ENCODE measurements at places on chromosomes 1 and 21.

- DNase-seq = no peak
Observed at GRCh38 chr1:9443913-9444445, 95.3 kb upstream of the SLC25A33 start.

- no peak for DNase-seq
Observed at GRCh38 chr1:201536558-201536957, 2.4 kb upstream of the NAV1 start.

- no peak for DNase-seq
Observed at GRCh38 chr1:41328001-41328615, 33.1 kb upstream of the FOXO6 start.

DNA sequence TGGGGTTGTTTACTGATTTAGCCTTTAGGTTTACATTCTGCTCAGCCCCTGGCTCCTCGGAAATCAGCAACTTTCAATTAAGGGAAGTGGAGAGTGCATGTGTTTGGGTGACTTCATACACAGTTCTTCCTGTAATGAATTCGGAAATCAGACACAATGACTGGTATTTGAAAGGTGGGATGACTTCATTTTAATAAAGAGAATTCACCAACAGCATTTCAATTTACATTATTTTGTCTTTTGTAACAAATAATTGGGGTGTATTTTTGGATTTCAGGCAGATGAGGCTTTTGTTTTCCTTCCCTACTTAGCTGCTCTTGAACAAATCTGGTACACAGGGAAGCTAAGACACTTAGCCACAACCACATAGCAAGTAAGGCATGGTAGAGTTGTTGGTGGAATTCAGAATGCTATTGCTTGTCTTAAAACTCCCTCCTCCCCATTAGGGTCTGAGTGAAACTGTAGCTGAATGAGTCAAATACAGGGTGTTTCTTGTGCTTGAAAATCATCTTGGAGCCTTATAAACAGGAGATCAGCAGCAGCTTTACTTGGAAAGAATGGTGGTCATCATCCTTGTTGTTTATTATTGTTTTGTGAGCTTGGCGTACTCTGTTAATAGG, 917 bp downstream of the STX12 start:
- DNase-seq = no peak

DNA sequence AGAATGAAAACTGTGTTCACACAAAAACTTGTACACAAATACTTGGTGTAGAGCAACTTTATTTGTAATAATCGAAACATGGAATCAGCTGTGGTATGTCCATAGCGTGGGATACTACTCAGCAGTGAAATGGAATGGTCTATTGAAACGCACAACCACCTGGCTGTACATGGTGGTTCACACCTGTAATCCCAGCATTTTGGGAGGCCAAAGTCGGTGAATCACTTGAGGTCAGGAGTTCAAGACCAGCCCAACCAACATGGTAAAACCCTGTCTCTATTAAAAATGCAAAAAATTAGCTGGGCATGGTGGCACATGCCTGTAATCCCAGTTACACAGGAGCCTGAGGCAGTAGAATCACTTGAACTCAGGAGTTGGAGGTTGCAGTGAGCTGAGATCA, 356.8 kb downstream of the RYR2 start:
- DNase-seq = no peak

All from NCI-H2029 treated with DMSO at 0.1 percent for 48 hours (cell line).